A375 (cell line): ENCODE measurements at places on chromosomes 6 and 20. TPM values are rescaled to one million over a fixed set of nuclear protein-coding genes. Genes with fewer than 3 reads are reported as not detected.

ZKSCAN3 gene
- total RNA-seq = 0.88 and 1.8 TPM in 2 replicates

TRIM40 gene
- total RNA-seq = not detected in 2 replicates

RRBP1 gene
- 100 and 111 TPM in 2 replicates for total RNA-seq

COL20A1 gene
- 0.03 and 0.41 TPM in 2 replicates for total RNA-seq

RIPOR3 gene
- total RNA-seq = 0.05 TPM in 1 of 2 replicates, not detected in the other

NCOA3 gene
- total RNA-seq = 14.9 and 17.2 TPM in 2 replicates

EEF1A2 gene
- total RNA-seq = 49.6 and 63.1 TPM in 2 replicates

SNX9 gene
- 22.9 and 24.4 TPM in 2 replicates for total RNA-seq

SLC35D3 gene
- total RNA-seq = 0.03 TPM in 1 of 2 replicates, not detected in the other

LY6G6D gene
- not detected in 2 replicates for total RNA-seq

SRMS gene
- total RNA-seq = not detected in 2 replicates

FAM162B gene
- total RNA-seq = not detected in 2 replicates

ISM1 gene
- total RNA-seq = 0.03 and 0.08 TPM in 2 replicates

DOK5 gene
- 0.40 and 0.53 TPM in 2 replicates for total RNA-seq

LGSN gene
- not detected in 2 replicates for total RNA-seq

TPX2 gene
- total RNA-seq = 122 and 126 TPM in 2 replicates

SESN1 gene
- 2.6 and 3.7 TPM in 2 replicates for total RNA-seq

TRIM10 gene
- total RNA-seq = not detected in 2 replicates

SLC17A2 gene
- total RNA-seq = not detected in 2 replicates

OPRM1 gene
- total RNA-seq = not detected in 2 replicates

COL12A1 gene
- total RNA-seq = 24.8 and 27.5 TPM in 2 replicates

KHDRBS2 gene
- total RNA-seq = 0.08 and 0.45 TPM in 2 replicates

KIAA0408 gene
- total RNA-seq = 0.11 and 0.23 TPM in 2 replicates

FHL5 gene
- 0.21 and 0.23 TPM in 2 replicates for total RNA-seq

RAB23 gene
- 3.6 and 5.2 TPM in 2 replicates for total RNA-seq

WASF1 gene
- 6.4 and 8.7 TPM in 2 replicates for total RNA-seq

EZR gene
- total RNA-seq = 131 and 139 TPM in 2 replicates

PLA2G7 gene
- total RNA-seq = 1.7 and 2.5 TPM in 2 replicates

MC3R gene
- not detected in 2 replicates for total RNA-seq

CST5 gene
- not detected in 2 replicates for total RNA-seq

CDSN gene
- not detected in 2 replicates for total RNA-seq

ERVFRD-1 gene
- not detected in 2 replicates for total RNA-seq

GHRH gene
- total RNA-seq = not detected in 2 replicates

SLC17A3 gene
- total RNA-seq = not detected in 2 replicates

BYSL gene
- 39.5 and 45.9 TPM in 2 replicates for total RNA-seq

PLCB4 gene
- 5.7 and 7.5 TPM in 2 replicates for total RNA-seq

MUC22 gene
- total RNA-seq = not detected in 2 replicates
